ENCODE measurements at places on chromosomes 16 and 17. TPM values are rescaled to one million over a fixed set of nuclear protein-coding genes. Genes with fewer than 3 reads are reported as not detected.

DNA sequence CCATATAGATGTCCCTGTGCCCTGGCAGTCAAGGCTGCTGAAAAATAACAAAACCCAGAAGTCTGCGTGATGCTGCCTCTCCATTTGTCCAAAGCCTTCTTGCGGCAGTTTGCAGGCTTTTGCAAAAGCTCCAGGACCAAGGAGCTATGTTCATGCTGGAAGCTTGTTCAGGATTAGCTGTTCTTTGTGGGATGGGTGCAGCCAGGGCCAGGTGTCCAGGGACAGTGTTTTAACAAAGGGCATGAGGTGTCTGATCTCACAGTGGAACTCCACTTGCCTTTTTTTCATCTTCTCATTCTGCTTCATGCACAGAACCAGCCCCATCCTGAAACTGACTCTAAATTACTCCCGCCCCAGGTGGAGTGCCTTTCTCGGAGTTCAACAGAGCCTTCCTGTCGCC lies 31.7 kb upstream of the STH start:
- no peak for DNase-seq
- H3K4me3 ChIP-seq, result no peak overlapping the region
- no peak overlapping the region for H3K27ac ChIP-seq
- no peaks in the 10 kb centered on the region for H3K4me1 ChIP-seq

The LRRC46 gene
- total RNA-seq, result 0.46 TPM

The KCNG4 gene
- not detected for total RNA-seq

The CACNG4 gene
- not detected for total RNA-seq

- peaks cover 17% of the 10 kb centered on the region for H3K36me3 ChIP-seq
- H3K4me1 ChIP-seq, result peaks cover 77% of the 10 kb centered on the region
Measured at GRCh38 chr17:28744104-28744971, 527 bp downstream of the TRAF4 start.

GRCh38 chr17:77754956-77755355 lies 203.5 kb upstream of the TNRC6C start:
- no peaks in the 10 kb centered on the region for H3K27me3 ChIP-seq
- H3K4me3 ChIP-seq, result no peak overlapping the region
- no peak overlapping the region for H3K27ac ChIP-seq
- DNase-seq, result no peak
- H3K36me3 ChIP-seq, result no peaks in the 10 kb centered on the region

The ADAM11 gene
- 1.6 TPM for total RNA-seq
